Mammary epithelial cell (primary cell): ENCODE measurements at places on chromosomes 2 and 18. TPM values are rescaled to one million over a fixed set of nuclear protein-coding genes. Genes with fewer than 3 reads are reported as not detected.
A peak's percentile ranks its signal among the peaks of the same experiment; 100 is the strongest.

The AP1S3 gene
- total RNA-seq = 41.1 and 48.9 TPM in 2 replicates

The ZBTB7C gene
- total RNA-seq = 4.2 TPM

The GREB1L gene
- 2.0 TPM for total RNA-seq

The SERPINB13 gene
- total RNA-seq = 8.8 TPM

The TFPI gene
- not detected in 2 replicates for total RNA-seq

The RAPGEF4 gene
- total RNA-seq = 1.2 and 3.2 TPM in 2 replicates

The FIGN gene
- total RNA-seq = 10.3 and 10.7 TPM in 2 replicates

The GREB1 gene
- total RNA-seq = 2.2 TPM

The SIGLEC15 gene
- total RNA-seq = 0.17 TPM

The DPYSL5 gene
- total RNA-seq = not detected

DNA sequence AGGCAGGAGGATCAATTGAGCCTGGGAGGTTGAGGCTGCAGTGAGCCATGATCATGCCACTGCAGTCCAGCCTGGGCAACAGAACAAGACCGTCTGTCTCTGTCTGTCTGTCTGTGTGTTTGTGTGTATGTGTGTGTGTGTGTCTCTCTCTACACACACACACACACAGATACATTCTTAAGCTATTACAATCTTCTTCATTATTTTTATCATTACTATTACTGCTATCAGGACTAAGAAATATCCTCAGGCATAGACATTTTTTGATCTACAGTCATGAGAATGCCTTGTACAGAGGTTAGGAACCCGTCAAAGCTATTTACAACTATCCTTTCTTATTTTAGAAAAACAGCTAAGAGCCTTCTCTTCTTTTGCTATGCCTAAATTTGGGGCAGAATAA lies 207.4 kb downstream of the NEDD4L start:
- no peak for DNase-seq

GRCh38 chr18:45802814-45803492 lies 22.5 kb upstream of the SIGLEC15 start:
- DNase-seq = peak; percentile 96

DNA sequence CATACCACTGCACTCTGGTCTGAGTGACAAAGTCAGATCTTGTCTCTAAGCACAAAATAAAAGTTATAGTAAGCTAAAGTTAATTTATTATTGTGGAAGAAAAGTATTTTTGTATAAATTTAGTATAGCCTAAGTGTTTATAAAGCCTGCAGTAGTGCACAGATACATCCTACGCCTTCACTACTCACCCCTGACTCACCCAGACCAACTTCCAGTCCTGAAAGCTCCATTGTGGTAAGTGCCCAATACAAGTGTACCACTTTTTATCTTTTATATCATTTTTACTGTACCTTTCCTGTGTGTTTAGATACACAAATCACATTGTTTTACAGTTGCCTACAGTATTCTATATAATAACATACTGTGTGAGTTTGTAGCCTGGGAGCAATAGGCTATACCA lies 57.5 kb downstream of the UBE2E3 start:
- DNase-seq = peak; percentile 73

- no peak for DNase-seq
Observed at GRCh38 chr18:60883587-60883986, 449.6 kb upstream of the CDH20 start.

DNA sequence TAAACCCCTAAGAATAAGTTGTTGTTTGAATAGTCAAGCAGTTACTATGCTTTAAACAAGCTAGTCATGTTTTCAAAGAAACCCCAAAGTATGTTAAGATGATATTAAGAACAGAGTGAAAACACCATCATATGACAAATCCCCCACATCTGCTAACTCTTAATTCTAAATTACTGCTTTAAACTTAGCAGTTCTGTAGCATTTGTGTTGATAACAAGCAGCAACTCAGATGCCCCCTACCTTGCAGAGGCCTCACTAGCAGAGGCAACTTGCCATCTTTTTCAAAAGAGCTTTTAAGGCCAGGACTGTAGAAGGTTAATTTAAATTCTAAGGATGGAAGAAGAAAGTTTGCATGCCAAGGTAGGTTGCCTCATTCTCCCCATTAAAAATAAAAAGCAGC lies 376.2 kb downstream of the SETBP1 start:
- no peak for DNase-seq

- DNase-seq = no peak
Observed at GRCh38 chr2:160252278-160252887, 52.3 kb upstream of the ITGB6 start.

DNA sequence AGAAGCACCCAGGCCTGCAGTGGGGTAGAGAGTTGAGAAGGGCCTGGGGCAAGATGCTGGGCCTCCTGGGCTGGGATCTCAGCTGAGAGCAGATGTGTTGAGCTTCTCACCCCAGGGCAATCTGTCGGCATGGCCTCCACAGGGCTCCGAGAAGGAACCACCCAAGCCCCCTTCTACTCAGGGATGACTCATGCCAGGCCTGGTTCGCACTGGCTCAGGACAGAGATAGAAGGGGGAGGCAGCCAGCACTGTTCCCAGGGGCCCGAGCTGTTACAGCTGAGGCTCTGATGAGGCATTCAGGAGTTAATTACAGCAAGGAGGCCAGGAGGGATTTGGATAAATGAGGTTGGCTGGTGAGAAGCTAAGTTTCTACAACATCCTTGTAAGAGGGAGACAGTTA lies 62.5 kb downstream of the CENPO start:
- no peak for DNase-seq

DNA sequence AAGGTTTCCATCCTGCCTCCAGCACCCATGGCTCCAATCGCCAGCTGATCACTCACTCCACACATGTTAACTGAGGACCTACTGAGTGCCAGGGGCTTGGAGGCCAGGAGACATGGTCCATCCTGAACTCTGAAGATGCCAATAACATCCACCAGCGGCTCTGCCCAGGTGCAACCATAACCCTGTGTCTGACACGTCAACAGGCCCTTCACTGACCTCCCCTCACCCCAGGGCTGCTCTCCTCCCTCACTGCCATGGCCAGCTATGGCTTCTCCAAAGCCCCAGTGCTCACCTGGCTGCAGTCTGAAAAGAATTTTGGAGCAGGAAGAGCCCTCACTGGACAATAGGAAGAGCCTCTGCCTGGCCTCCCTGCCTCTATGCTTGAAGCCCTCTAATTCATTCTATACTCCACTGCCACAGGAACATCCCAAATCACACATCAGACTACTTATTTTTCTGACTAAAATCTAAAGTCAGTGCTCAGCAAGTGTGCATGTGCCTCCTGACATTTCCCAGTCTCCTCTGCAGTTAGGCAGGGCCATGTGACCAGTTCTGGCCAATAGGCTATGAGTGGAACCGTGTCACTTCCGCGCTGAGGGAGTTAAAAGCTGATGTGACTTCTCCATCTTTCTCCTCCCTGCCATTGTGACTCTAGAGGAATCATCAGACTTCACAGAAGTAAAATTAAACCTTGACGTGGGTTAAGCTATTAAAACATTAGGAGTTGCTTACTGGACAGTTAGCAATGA lies 37.2 kb downstream of the ZBTB7C start:
- DNase-seq = no peak

- no peak for DNase-seq
Observed at GRCh38 chr2:204255071-204255470, 290.2 kb upstream of the PARD3B start.

DNA sequence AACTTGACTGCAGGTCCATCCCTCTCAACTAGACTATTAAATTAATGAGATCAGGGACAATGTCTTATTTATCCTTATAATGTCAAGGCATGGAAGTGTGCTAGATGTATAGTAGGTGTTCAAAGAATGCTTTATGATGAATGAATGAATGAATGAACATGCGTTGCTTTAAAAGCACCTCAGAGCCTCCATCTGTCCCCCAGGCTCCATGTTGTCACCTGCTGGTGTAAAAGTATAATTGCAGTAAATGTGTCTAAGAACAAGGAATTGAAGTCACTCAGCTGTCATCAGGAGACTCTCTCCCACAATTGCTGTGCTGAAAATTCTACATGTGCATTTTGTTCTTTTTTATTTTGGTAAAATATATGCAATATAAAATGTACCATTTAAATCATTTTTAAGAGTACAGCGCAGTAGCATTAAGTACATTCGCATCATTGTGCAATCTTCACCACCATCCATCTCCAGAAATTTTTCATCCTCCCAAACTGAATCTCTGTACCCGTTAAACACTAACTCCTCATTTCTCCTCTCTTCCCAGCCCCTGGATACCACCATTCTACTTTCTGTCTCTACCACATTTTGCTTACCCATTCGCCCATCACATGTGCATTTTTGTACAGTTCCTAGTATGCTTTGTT lies 52.6 kb downstream of the GNAL start:
- no peak for DNase-seq

- no peak for DNase-seq
Observed at GRCh38 chr2:40105593-40105992, 326.5 kb upstream of the THUMPD2 start.

DNA sequence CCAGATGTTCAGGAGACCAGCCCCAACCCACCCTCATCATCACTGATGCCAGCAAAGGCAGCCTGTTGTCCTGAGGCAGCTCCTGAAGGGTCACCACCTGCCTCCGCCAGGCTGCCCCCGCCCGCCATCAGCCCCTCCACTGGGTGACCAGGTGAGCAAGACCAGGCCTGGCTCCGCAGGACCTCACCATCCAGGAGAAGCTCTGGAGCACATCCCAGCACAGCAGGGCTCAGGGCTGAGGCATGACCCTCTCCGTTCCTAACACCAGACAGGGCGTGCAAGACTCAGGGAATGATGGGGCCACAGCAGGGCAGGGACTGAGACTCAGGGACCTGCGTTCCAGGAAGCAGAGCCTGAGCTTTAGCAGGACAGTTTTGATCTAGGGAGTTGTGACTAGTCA lies 218.8 kb upstream of the RAB6C start:
- no peak for DNase-seq

- DNase-seq = no peak
Observed at GRCh38 chr2:84674586-84674985, 158.3 kb downstream of the DNAH6 start.

DNA sequence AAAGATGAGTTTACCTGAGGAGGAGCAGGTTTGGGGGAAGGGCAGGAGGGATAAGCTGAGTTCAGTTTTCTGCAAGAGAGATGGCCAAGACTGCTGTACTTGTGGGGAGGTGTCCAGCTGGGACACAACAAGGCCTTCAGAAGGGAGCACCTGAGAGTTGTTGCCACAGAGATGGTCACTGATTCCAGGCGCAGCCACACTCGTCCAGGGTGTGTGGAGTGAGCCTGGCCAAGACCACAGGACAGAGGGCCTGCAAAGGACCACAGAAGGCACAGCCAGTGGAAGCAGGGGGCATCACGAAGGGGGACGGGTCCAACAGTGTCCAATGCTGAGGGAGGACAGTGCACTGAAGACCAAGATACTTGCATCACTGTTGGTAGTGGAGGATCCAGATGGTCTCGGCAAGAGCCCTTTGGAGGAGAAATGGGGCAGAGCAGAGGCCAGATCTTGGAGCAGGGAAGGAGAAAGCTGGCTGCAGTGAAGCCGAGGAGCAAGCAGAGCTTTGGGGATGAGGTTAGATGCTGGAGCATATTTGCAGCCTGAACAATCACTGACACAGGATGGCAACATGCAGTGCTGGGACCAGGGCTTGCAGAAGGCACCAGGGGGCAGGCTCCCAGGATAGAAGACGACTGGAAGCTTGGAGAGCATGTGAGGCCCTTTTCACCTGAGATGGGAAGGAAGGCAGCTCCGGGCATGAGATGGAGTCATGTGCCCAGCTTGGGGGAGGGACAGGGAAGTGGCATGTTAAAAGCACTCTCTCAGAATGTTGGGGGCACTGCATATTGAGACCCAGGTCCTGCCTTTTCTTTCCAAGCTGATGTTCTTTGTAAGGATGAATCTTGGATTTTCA lies 214.0 kb downstream of the CYP26B1 start:
- DNase-seq = peak; percentile 15

GRCh38 chr18:61502472-61502871 lies 169.2 kb downstream of the CDH20 start:
- peak; percentile 32 for DNase-seq

DNA sequence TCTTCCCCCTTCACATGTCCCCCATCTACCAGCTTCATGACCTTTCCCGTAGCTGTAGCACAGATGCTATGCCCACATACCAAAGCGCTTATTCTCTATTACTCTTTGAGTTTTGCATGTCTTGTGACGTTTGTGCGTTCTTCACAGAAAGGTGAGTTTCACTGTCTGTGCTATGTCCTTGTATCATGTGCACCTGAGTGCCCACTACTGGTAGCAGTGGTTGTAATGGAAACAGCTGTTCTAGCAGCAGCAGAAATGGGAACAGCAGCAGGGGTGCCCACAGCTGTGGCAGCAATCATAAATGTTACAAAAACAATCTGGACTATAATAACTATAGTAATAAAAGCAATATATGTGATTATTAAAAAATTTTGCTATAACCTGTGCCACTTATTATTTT lies 127.1 kb downstream of the STK39 start:
- DNase-seq = no peak

- DNase-seq = peak; percentile 66
Observed at GRCh38 chr2:105447476-105447875, 48.6 kb upstream of the FHL2 start.

DNA sequence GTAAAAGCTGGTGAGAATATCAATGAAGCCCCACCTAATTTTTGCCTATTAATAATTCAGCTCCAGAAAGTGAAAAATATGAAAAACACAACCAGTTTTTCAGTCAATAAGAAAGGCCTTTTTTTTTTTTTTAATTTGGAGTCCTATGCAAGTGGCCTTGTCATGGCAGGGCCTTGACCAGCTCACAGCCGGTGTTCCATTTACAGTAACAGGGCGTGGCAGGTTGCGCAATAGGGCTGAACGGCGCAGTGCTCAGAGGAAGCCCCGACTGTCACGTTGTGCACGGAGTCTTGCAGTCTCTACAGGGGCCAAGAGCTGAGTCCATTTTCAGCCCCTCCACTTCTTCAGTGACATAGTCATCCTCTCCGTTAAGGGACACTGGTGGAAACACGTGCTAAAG lies 184.1 kb upstream of the FN1 start:
- no peak for DNase-seq

DNA sequence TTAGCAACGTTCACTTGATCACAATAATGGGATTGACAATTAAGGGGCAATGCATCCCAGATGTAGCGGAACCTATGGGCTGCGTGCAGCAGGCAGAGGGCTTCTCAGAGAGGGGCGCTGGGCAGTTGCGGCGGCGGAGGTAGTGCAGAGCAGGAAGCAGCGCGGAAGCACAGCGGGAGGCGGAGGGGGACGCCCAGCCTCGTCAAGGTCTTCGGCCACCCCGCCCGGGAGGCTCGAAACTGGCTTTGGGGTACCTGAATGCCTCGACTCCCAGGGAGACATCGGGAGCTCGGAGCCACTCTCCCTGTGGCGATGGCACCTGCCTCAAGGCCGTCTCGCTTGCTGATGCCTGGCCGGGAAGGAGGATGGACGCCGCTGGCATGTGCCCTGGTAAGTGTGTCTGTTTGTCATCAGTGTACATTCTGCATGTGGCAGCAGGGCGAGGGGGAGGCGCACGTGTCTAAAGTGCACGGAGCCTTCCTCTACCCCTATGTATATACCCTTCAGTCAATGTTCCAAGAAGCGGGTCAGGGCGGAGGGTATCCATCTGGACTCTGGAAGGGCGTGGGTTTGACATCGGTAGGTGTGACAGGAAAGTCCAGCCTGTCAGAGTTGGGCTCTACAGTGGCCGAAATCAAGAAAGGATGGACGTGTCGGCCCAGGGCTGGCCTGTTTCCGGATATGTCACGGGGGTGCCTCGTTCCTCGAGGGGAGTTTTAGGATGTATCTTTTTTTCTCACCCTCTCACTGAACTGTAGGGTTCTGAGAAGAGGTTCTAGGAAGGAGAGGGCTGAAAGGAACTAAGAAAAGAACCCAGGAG lies 7.5 kb upstream of the SP9 start:
- no peak for DNase-seq
